AG10803 (cell line): ENCODE measurements at places on chromosomes 2 and 18.
A peak's percentile ranks its signal among the peaks of the same experiment; 100 is the strongest.

DNA sequence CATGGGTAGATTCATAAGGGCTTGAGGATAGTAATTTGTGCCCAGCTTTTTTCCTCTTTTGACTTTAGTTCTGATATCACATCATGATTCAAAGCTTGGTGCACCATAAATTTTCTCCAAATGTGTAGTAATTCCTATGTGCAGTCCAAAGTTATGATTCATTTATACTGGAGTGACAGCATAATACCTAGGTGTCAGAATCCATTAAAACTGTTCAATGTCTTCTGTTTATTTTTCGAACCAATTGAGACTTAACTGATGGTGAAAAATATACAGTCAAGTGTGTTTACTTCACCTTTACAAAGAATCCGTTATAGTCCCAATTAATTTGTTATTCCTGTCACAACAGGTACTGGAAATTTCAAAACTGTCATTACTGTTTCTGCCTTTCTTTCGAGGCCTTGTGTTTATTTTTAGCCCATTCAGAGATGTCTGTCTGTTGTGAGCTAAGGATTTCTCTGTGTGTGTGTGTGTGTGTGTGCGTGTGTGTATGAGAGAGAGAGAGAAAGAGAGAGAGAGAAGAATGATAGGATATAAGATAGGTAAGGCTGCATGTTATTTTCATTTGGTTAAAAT, 389.7 kb upstream of the ATP5MC3 start:
- no peak for DNase-seq

GRCh38 chr2:72847534-72848315, 21.9 kb upstream of the EXOC6B start:
- DNase-seq = no peak

DNA sequence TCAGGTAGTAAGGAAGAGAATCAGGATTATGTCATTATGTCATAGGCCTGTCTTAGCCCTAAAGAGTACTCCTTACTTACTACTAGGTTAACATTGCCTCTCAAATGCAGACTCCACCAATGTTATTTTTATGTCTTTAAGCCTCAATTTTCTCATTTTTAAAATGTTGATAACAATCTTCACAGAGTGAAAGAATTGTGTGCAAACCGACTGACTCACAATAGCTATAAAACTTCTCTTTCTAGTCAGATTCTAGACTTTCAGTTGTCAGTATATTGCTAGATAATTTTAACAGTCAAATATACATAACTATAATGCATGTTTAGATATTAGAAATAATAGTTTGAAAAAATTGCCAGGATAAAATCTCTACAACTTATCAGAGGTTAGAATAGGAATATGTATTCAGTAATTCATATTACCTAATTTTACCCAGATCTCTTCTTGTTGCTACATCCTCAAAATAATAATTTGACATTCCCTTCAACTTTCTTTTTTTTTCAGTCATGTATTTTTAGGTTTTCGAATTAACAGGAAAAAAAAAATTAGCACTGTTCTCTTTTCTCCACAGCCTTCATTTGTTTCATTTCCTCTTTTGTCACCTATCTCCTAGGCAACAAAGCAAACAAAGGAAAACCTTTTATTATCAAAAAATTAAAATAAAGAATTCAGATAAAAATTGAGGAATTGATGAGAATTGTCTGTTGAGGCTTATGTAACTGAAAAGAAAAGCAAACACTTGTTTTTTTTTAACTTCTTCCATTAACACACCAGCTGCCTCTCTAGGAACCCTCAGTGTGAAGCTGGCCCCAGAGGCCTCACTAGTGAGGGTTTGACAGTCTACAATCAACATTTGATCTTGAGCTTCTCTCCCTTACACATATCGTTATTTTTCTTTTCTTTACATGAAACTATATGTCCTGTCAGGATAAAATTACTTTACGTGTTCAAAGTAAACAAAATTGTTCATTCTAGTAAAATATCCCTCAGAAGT, 279.0 kb downstream of the CALCRL start:
- DNase-seq = no peak

GRCh38 chr2:150520033-150520432, 32.6 kb upstream of the RND3 start:
- no peak for DNase-seq

GRCh38 chr2:121173112-121173511, 111.9 kb downstream of the TFCP2L1 start:
- no peak for DNase-seq

DNA sequence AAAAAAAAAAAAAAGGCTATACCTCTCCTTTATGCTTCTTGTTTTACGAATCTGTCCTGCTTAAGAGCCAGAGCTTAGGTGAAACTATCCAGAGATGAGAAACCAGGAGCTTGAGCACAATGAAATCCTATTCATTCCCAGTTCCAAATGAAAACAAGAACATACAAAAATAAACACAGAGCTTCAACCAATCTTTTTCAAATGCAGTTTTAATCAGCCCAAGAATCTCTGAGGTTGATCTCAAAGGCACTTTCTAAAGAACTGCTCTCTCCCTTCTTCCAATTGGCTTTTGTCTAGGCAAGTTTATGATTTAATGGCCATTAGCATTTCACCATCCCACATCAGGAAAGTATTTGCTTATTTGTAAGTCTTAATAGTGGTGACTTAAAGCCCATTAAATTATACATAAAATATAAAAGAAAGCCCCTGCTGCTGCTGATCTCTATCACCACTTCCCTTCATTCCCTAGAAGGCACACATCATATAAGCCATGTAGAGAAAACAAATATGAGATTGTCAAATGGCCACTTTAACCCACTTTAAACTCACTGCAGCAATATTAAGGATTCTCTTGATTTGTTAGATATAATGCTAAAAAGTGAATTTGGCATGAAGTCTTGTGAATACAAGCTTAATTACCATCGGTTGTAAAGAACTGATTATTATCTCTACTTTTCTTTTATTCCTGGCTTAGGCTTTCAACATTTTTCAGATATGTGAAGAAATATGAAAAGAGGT, 29.3 kb upstream of the SCN9A start:
- DNase-seq = no peak

DNA sequence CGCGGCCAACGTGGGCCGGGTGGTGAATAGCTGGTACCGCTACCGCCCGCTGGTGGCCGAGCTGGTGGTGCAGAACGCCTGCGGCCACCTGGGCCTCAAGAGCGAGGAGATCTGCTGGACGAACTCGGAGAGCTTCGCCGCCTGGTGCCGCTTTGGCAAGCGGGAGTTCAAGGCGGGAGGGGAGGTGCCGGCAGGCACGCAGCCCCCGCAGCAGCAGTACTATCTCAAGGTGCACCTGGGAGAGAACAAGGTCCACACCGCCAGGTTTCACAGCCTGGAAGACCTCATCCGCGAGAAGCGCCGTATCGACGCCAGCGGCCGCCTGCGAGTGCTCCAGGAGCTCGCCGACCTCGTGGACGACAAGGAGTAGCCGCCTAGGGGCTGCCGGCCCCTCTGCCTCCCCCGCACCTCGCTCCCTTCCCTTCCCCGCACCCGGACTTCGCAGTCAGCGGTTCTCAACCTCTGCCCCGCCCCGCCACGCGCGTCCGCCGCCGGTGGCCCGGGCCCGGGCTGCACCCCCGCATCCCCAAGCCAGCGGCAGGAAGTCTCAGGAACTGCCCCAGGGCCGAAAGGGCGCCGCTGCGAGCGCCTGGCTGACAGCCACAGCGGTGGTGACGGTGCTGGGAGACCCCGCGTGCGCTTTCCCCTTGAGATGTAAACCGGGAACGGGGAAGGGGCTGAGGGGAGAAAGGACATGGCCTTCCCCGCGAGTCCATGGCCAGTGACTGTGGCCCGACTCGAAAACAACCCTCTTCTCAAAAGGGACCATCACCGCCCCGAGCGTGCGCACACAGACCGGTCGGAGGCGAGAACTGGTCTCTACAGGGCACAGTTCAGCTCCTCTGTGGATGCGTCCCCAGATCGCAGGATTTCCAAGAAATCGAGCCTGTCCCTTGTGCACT, 2.2 kb downstream of the LRATD1 start:
- DNase-seq = peak; percentile 72

- no peak for DNase-seq
These were observed 247.0 kb downstream of the TFCP2L1 start for GRCh38 chr2:121038031-121038430.

DNA sequence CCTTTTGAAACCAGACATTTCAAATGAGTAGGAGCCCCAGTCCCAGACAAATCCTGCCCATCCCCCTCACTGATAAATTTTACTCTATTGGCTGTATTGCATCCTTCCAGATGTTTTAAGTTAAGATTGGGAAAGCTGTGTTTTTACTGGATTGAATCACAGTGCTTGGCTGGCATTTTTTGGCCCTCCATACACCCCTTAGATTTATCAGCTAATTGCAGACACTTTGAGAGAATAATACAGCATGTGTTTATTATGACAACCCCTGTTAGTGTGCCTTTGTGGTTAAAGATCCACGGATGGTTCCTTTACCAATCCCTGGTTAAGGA, 74.9 kb downstream of the ANTXR1 start:
- DNase-seq = peak; percentile 93

DNA sequence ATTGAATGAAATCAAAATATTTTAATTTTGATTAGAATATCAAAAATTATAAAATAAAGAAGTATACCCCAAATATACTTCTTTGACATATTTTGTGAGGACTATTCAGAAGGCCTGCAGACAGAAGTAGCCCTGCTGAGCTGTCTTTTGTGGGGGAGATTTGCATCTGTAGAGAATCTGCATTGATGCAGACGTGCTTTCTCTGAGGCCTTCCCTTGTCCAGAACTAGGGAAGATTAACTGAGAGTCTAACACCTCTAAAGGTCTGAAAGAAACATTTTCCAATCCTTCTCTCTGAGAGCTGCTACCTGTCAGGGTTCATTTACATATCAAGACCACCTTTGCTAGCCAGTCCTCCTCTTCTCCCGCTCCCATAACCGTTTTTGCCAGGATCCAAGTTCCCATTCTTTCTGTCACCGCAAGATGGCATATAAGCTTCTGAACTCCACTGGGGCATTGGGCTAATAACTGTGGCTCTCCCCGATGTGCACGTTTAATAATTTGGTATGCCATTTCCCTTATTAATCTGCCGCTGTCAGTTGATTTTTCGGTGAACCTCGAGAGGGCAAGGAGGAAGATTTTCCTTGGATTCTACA, 510.4 kb upstream of the CNTNAP5 start:
- no peak for DNase-seq

DNA sequence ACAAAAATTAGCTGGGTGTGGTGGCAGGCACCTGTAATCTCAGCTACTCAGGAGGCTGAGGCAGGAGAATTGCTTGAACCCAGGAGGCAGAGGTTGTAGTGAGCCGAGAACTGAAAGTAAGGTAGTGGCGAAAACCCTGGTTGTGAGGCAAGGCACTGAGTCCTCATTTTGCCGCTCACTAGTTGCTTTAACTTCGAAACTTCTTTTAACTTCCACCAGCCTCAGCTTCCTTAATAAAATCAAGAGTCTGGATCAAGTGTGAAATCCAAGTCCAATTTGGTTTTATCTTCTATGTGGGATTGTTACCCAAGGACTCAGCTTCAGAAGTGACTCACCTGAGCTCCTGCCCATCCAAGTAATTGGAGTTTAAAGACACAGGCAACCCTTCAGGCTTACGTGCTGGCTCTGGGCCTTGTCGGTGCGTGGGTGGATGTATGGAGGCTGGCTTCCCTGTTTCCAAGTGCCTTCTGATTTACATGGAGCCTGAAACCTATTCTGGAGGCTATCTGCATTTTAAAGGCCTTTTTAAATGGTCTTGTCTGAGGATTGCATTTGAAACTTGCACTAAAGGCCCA, 374.2 kb upstream of the ID2 start:
- no peak for DNase-seq

- DNase-seq = peak; percentile 61
These were observed 15.8 kb downstream of the SLC8A1 start for GRCh38 chr2:40436093-40436475.

- DNase-seq = no peak
These were observed 256.2 kb upstream of the PARD3B start for GRCh38 chr2:204289066-204289465.

DNA sequence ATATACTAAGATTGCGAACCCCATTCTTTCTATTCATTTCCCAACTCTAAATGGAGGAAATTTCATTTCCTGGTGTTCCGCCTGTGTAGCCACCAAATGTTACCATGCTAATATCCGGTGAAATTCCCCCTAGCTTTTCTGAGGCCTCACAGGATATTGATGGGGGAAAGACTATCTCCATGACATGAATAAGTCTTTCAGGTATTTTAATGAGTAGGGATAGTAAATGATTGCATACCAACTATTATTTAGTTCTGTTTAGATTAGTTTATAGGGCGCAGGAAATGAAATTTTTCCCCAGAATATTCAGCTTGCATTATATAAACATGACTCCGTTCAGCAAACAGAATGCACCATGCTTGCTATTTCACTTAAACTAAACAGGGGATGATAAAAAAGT, 55.4 kb downstream of the COL5A2 start:
- no peak for DNase-seq

- DNase-seq = peak; percentile 50
These were observed 254.8 kb upstream of the DSEL start for GRCh38 chr18:67771271-67771670.

DNA sequence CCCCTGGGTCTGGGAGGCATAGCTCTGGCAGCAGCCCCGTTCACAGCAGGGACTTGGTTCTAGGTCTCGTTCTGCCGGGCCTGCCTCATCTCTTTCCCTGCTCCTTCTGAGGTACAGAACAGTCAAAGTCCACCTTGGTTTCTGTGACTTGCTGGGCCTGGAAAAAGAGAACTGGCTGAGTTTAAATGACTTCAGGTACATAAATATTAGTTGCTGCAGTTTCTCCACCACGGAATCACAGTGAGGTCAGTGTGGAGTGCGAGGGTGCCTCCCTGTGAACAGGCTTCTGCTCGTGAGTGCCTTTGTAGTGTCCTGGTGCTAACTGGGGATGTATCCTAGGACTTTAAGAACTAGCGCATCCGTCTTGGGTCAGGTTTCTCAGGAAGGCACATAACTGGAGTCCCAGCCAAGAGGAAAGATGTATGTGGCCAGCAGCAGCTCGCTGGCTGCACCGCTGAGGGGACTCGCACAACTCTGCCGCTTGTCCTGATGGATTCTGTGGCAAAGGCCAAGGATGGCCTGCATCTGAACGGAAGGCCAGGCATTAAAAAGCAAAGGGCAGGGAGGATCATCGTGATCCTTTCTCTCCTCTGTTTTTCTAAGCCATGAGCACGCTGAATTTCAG, 188.6 kb downstream of the SH3RF3 start:
- DNase-seq = peak; percentile 55
